ENCODE measurements at places on chromosomes 12 and 14.

GRCh38 chr12:49043856-49044258 is 16.7 kb downstream of the KMT2D start:
- DNase-seq = peak; percentile 45

- DNase-seq = no peak
Measured at GRCh38 chr12:105335856-105336255, 5.4 kb downstream of the C12orf75 start.

DNA sequence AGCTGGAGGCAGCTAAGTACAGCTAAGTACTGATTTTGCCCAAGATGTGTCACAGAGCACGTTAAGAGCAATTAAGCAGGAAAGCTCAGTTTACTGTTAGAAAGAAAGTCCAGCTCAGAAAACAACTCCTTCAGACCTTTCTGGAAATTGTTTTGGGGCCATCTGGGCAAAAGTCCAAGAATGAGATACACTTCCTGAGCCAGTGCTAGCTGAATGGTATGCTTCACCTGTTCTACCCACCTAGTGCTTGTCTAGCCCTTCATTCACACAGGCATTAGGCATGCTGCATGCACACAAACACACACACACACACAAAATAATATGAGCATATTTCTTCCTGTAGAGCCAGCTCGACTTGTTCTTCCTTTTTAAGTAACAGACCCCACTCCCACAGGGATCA is 6.6 kb upstream of the IKZF4 start:
- no peak for DNase-seq

- DNase-seq = no peak
Measured at GRCh38 chr14:75249958-75250336, 28.7 kb upstream of the FOS start.

Measured in EL (cell line).